Activated T-helper 17 cell treated with anti-CD3 and anti-CD28 coated beads, Interleukin-2, amount 50 U/mL, for 72 hours (primary cell): ENCODE measurements at places on chromosomes 16 and 17.

DNA sequence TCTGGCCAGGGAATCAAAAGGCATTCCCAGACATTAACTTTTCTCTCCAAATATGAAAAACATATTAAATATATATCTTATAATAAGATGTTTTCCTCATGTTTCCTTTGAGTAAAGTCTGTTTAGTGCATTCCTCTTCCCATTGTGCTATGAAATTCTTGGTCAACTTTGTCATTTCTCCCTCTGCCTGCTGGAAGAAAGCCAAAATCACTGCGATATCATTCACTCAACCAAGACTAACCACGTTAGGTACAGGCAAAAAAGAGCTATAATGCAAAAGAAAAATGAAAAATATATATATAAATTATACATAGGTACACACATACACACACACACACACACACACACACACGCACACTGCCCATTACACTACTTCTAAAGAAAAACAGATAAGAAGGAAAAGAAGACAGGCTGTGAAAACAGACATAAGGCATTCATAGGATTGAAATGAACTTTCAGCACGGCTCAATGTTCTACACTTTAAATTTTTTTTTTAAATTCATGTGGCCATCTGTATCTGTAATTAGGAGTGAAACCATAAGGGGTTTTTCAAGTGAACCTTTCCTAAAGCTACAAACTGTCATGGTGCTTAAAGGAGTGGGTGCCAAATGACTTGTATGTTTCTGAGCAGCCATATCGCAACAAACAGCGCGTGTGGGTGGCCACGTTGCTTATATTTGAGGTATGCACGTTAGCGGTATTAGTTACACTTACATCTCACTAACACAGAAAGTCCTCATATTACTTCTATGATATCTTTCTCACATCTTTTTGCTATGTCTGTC, 71.6 kb upstream of the PSMD7 start:
- ATAC-seq = no peak

GRCh38 chr17:27446569-27447301, 9.5 kb upstream of the KSR1 start:
- ATAC-seq = no peak

DNA sequence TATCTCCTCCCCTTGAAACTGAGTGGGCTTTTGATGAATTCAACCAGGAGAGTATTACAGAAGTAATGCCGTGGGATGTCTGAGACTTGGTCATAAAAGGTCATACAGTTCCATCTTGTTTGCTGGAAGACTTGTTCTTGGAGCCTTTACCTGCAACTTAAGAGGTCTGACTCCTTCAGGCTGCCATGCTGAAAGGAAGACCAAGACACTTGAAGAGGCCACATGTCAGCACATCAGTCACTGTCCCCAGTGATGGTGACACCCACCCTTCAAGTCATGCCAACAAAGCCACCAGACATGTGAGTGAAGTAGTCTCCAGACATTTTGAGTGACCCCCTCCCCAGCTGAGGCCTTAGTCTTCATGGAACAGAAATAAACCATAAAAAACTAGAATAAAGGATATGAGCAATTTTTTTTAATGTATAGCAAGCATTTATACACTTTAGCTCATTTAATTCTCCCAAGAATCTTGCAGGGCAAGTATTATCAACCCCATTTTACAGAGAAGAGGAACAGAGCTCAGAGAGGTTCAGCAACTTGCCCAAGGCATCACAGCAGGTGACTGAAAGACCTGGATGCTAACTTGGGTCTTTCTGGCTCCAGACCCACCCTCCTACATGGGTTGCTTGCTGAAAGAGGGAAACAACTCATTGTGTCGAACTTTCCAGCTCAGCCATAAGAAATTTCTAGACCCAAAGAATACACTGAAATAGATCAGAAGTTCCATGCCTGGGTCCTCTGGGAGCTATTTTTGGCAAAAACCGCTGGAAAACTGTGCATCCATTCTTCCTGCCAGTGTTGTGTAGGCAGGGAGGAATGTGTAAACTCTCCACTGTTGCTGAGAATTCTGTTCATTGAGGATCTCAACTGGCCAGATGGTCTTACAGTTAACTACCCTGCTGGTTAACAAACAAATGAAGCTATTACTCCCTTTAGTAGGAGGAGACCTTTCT, 38.1 kb downstream of the SOCS1 start:
- ATAC-seq = peak; percentile 16

GRCh38 chr17:28372203-28372944, 880 bp downstream of the SARM1 start:
- ATAC-seq = peak; percentile 14

DNA sequence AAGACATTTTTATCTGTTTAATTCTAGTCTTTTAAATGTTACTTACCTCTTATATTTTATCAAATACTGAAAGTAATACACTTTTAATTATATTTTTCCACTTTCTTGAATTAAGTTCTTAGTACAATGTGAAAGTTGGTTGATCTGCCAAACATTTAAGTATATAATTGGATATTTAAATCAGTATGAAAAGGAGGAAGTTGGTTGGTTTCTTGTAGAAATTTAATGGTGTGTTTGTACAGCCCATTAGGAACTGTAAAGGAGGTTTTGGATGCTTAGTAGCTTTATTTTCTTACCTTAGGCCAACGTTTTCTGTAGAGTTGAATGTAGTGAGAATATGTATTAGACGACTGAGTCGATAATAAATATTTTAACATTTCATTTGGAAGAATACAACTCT, 5.4 kb downstream of the NFATC3 start:
- no peak for ATAC-seq
